ENCODE measurements at places on chromosomes 7 and 10.
A peak's percentile ranks its signal among the peaks of the same experiment; 100 is the strongest.

GRCh38 chr10:80196270-80196949 is 8.9 kb downstream of the ANXA11 start:
- peak; percentile 76 for DNase-seq

- DNase-seq: no peak
These were observed 2.1 kb downstream of the SYNPO2L start for GRCh38 chr10:73653701-73654100.

DNA sequence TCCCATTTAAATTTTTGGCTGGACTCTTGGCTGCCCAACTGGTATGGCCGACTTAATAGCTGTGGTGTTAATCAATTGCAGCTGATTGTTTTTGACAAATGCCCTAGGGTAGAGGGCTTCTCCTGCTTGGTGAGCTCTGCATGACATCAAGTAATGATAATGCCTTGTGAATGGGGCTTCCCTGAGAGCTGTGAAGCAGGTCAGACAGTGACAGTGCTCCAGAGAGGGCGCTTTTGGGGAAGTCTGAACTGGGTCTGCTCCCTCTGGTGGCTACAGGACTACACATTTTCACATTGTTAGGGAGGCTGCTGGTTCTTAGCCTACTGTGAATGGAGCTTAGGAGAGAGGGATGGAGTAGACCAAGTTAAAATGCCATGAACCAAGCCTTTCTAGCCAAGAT is 98.8 kb downstream of the SDK1 start:
- DNase-seq: peak; percentile 2

DNA sequence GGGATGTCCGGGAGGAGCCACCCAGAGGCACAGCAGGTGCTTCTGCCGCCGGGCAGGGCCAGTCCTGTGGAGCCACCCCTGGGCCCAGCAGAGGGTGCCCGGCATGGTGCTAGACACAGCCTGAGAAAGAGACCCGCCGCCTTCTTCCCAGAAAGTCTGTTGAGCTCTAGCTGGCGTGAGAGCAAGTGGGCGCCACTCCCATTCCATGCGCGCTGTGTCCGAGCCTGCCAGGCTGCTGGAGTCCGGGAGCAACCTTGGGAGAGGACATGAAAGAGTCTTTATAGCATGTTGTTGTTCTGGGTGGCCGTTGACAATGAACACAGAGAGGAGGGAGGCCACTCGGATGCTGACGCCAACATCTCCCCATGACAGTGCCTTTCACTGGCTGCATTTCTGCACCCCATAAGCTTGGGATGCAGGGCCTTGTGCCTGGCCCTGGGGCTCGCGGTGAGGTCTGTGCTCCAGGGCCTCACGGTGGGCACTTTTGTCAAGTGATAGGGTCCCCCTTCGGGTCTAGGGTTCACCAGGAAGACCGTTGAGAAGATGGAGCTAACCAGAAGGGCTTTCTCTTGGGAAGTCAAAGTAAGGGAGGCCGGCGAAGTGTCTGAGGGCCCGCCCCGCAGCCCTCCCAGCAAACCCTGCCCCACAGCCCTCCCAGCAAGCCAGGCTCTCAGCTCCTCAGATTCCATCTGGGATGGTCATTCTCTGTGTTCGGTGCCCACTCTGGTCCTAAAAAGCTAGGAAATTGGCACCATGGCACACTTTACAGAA is 47.3 kb downstream of the NKX6-2 start:
- DNase-seq: no peak

GRCh38 chr7:43479042-43479441 is 103.9 kb upstream of the STK17A start:
- DNase-seq: no peak

GRCh38 chr10:69867699-69868558 is 66.2 kb downstream of the COL13A1 start:
- DNase-seq: no peak

GRCh38 chr7:105811189-105811847 is 65.1 kb downstream of the ATXN7L1 start:
- no peak for DNase-seq

DNA sequence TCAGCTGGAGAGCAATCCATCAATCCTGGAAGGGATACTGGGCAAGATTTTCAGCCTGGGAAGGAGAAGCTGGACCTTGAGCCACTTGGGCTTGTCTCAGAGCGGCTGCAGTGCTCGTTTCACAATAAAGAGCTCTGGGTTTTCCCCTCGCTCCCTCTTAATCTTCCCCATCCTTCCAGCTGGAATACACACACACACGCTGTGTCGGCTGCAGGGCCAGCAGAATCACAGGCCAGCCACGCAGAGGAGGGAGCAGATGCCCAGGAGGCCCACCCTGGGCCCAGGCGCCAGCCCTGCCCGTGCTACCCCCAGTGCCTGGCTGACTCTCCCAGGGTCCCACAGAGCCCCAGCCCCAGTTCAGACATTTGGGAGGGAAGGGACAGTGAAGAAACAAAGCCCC is 255.1 kb downstream of the TNS3 start:
- no peak for DNase-seq

DNA sequence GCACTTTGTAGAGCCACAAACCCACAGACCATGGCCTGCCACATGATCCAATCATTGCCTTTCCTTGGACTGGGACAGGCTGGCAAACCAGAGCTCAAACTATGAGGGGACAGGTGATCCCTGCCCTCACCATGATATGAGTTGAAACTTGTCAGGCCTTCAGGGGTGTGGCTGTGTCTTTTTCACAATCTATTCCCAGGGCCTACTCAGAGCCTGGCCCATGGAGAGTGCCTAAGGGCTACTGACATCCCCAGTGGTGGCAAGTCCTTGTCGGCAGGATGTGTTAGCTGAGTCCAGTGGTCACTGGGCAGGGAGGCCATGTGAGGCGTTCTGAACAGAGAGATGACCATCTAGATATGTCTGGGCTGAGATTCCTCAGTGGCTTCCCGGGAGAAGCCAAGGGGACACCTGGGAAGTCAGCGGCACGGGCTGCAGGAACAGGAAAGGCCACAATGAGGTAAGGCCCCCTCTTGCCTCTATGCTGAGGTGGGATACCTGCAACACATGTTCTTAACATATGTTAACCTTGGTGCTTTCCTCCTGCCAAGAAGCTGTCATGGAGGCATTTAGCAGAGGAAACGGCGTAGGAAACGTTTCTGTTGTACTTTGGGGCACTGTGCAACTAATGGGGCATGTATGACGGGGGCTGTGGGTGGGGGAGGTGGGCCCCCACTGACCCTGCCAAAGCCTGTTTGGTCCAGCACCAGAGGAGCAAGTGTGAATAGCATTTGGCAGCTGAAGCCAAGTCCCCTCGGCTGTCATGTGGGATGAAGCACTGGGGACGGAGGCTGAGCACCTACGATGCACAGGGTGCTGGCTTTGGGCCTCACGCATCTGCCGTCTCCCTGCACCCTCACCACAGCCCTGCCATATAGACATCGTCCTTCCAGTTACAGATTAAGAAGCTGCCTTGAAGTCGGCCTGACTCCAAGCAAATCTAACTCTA is 384.0 kb downstream of the RPS24 start:
- DNase-seq: no peak

DNA sequence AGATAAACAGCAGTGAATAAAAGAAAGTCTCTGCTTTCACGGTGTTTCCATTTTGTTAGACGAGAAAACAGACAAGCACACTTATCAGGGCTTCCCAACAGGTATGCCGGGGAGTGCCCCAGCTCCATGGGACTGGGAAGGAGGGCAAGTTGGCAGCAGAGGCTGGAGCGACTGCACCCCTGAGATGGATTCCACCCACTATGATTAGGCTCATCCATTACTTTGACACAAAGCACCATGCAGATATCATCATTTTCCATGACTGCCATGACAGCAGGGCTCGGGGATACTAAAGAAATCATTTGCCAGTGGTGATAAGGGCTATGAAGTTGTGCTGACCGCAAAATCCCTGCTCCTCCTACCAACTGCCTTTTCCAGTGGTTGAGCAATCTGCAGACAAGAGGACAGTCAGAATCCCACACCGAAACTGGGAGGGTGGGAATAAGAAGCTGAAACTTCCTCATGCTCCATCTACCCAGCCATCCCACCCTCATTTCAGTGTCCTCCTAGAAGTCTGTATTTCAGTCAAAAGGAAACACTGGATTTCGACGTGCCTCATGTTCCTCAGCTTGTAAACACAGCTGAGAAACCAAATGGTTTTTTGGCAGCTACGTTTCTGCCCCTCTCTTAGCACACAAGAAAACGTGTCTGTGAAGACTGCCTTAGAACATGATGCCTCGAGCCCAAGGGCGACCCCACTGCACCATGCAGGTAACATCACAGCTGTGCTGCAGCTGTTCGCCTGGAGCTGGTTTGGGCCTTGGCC is 15.5 kb downstream of the CREB3L2 start:
- no peak for DNase-seq

- DNase-seq: peak; percentile 69
These were observed 85.3 kb upstream of the ANKRD1 start for GRCh38 chr10:91006001-91006751.

DNA sequence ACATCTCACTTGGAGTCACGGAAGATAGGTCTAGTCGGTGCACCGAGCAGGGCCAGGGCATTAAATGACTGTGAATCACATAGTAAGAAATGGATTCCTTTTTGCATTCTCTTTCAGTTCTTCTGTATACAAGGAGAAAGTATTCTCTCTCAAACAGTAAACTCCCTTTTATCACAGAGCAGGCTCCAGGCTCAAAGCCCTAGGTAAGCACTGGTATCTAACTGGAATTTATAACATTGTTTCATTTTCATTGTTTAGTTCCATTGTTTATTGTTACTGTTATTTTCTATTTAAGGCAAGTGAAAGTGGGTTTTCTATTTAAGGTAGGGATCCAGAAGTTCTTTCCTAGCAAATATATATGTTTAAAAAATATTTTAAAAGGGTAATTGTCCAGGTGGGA is 44.1 kb upstream of the CDK1 start:
- no peak for DNase-seq

GRCh38 chr7:106167439-106168136 is 55.5 kb upstream of the SYPL1 start:
- DNase-seq: no peak

- no peak for DNase-seq
These were observed 52.2 kb downstream of the CALML3 start for GRCh38 chr10:5576780-5577624.

GRCh38 chr10:103732339-103733044 is 122.9 kb downstream of the SH3PXD2A start:
- DNase-seq: no peak

- DNase-seq: no peak
These were observed 26.1 kb upstream of the TRUB1 start for GRCh38 chr10:114911801-114912469.

DNA sequence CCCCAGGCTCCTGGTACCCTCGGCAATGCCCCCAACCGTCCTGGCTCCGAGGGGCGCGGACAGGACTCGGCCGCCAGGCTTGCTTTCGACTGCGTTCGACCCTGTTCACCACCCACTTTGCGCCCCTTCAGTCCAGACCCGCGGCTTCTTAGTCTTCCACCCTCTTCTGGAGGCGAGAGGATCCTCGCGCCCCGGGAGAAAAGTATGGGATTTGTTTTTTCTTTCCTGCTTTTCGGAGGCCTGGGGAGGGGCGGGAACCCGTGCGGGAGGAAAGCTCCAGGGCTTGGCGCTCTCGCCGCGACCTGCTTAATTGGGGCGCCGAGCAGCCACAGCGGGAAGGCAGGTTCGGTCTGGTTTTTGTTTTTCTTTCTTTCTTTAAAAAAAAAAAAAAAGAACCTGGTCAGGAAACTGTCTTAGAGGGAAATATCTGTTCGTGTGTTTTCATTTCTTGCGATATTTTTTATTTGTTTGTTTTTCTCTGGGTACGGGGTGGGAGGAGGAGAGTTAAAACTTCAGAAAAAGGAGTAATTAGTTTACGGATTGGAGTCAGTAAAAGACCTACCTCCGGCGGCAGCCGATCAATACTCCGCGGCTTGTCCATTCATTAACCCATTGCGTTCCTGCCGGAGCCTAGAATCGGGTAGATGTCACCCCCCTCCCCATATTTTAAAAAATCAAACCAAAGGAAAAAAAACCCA is 1.6 kb downstream of the EMX2 start:
- no peak for DNase-seq

DNA sequence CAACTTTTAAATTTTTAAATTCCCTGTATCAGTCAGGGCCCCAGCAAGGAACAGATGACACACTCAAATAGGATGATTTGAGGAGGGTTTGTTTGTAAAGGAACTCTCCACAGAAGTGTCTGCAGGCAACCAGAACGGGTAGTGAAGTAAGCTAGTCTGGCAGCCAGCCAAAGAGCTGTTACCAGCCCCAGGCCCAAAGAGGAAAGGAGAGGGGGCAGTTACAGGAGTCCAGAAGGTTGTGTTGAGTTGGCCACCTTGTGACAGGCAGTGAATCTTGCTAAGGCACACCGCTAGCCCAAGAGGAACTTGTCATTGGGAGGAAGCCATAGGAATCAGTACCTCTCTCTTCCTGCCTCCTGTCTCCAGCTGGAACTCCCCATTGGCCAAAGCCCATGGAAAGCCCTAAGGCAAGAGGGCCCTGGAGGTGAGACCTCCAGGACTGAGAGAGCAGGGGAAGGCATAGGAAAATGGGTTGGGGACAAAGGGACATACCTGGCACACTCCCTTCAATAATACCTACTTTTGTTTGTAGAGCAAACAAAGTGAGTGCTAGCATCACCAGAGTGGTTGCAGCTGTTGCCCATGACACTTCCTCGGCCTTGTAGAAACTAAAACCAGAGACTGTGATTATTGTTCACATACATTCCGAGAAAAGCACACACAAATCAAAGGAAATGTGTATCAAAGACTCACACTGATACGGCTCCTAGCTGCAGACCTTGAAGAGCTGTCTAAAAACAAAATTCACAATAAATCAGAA is 25.4 kb upstream of the GATAD1 start:
- no peak for DNase-seq

DNA sequence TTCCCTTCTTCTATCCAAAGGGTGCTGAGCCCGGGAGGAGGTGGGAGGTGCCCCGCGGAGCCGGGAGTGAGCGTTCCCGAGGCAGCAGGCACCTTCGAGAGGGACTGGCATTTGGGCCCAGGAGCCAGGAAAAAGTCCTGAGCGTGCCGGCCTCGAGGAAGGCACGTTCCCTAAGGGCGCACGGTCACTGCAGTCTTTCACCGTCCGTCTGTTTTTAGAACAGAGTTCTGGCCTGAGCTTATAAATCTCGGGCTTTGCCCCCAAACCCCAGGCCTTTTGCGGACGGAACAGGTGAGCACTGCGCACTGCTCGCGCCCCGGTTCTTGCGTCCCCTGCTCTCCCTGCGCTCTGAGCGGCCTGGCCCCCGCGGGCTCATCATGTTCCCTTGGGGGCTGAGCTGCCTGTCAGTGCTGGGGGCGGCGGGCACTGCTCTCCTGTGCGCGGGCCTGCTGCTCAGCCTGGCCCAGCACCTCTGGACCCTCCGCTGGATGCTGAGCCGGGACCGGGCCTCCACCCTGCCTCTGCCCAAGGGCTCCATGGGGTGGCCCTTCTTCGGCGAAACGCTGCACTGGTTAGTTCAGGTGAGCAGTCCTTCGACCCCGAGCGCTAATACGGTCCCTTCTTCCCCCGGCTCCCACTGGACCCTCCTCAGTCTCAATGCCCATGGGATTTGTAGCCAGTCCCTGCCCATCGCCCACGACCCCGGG is 442 bp downstream of the CYP26C1 start:
- DNase-seq: no peak

DNA sequence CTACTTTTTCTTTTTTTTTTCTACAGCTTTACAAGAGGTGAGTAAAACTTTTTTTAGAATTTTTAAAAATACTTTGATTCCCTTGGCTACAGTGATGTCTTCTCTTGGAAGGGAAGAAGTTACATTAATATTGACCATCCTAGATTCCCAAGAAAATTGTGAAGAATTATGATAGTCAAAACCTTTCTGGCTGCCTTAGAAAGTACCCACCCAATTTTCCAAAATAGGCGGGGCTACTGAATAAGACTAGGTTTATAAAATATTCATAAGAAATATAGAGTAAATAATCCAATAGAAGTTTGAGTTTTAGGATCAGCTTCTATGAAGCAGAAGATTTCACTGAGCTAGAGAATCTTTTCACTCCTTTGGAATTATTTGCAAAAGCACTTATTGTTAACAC is 3.0 kb downstream of the COL1A2 start:
- DNase-seq: no peak

- DNase-seq: no peak
These were observed 26.0 kb downstream of the EN2 start for GRCh38 chr7:155483868-155484325.

All from activated naive CD8-positive, alpha-beta T cell treated with anti-CD3 and anti-CD28 coated beads, Interleukin-2, amount 50 U/mL, for 24 hours (primary cell).